ENCODE measurements at places on chromosomes 1 and 21.
A peak's percentile ranks its signal among the peaks of the same experiment; 100 is the strongest.

GRCh38 chr1:53754484-53755312, 15.7 kb upstream of the GLIS1 start:
- peak; percentile 63 for DNase-seq

DNA sequence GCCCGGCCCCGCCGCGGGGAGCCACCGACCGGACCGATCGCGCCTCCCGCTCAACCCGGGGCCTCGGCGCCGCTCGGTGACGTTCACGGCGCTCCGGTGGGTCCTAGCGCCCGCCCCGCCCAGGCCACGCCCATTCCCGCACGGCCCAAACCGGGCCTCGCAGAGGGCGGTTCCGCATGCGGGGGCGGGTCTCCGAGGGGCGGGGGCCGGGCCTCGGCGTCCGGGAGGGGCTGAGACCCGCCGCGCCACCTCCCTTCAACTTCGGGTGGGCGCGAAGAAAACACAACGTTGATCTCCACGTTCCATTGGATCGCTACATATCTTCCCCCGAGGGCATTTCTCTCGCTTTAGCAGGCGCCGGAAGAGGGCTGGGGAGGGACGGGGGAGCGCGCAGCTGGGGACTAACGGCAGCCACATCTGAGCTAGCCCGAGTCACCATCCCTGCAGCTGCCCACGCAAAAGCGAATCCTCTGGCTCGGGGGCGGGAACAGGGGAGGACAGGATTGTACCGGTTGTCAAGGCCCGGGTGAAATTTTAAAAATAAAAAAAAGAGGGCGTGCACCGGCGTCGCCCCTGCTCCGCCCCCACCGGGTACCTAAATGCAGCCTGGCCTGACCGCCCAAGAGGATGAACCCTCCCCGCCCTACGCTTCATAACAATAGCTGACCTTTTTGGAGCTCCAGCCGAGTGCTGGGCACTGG, at the start of gene MAD2L2:
TSS of gene MAD2L2 (minus strand) at position 78 of the 701 bp plus-strand sequence. CDS start 547 bp downstream, outside the sequence.
- peak; percentile 95 for DNase-seq

GRCh38 chr1:22953057-22953739, 19.5 kb downstream of the LACTBL1 start:
- DNase-seq: no peak

DNA sequence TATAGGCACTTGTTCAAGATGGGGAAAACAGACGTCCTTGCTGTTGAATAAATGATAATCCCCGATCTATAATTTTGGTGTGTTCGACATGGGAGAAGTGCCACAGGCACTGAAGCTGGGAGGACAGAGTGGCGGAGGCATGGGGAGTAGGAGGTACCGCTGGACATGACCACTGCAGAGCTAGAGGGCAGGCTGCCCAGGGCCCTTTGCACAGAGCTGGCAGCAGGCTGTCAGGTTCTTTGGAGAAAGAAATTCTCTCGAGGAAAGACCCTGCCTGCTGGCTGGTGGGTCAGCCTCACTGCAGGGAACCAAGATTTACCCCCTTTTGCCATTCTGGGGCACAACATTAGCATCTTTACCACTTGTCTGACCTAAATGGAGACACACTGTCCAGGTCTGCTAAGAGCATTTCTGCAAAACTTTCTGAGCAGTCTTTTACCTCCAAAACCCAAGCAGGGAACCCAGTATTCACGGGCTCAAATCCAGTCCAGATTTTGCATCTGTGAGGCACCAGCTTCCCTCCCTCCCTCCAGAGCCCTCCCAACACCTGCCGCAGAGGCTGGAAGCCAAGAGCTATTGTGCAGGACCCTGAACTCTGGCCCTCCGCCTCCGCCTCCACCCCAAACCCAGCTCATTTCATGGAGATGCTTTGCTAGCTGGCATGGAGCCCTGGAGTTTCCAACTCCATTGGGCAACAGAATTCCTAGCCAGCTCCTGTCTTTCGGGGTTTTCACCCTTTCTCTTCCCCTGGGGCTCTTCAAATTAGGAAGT, 142.3 kb downstream of the PLXNA2 start:
- DNase-seq: no peak

DNA sequence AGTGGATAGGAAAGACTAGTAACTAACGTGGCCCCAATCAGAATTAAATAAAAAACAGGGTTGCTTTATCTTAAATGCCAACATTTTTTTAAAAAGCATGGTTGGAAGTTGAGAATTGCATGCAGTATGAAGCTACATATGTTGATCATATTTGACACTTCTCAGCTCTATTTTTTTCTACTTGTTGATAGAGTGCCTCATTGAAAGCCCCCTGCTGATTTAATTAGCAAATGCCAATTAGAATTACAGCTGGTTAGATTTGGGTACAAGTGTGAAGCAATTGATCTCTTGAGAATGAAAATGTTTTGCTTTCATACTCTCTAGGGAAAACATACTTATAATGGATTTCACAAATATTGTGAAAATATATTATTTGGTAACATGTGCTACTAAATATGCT, 40.5 kb downstream of the CHD1L start:
- no peak for DNase-seq

GRCh38 chr1:180210008-180210620, 19.9 kb upstream of the LHX4 start:
- no peak for DNase-seq

- peak; percentile 66 for DNase-seq
Measured at GRCh38 chr1:153852170-153852569, 70.6 kb downstream of the GATAD2B start.

DNA sequence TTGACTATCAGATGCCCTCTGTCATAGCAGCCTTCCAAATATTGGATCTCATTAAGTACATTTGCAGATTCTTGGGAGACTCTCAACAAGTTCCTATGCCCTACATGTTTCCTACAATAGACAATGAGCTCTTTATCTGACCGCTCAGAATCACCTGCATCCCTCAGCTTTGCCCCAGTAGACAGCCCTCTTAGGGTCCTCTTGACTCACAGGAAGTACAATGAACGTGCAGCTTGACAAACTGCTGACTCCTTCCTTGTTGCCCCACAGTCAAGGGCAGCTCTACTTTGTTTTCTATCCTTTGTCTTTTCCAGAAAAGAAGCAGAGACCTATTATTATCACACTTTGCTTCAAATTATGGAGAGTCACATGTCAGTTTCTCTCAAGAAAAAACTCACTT, 27.6 kb downstream of the SLC44A5 start:
- no peak for DNase-seq

All from suppressor macrophage (primary cell).